ENCODE measurements at places on chromosomes 7 and 10.

GRCh38 chr7:46282155-46282554 is 361.1 kb upstream of the IGFBP3 start:
- DNase-seq, result no peak

DNA sequence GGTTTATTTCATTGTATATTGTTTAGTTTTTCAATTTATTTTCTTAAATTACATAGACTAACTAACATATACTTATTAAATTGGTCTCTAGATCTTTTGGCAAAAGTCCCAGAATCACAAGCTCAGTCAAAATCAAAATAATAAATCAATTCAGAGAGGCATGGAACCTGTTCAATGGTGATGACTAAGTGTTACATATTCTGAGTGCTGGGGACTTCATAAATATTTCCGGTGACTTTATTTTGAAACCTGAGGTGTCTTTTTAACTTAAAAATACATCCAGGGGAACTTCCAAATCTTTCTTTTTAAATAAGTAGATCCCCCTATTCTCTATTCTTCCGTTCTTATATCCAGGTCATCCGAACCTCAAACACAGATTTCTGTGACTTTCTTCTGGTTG is 89.6 kb upstream of the ZNF804B start:
- no peak for DNase-seq

DNA sequence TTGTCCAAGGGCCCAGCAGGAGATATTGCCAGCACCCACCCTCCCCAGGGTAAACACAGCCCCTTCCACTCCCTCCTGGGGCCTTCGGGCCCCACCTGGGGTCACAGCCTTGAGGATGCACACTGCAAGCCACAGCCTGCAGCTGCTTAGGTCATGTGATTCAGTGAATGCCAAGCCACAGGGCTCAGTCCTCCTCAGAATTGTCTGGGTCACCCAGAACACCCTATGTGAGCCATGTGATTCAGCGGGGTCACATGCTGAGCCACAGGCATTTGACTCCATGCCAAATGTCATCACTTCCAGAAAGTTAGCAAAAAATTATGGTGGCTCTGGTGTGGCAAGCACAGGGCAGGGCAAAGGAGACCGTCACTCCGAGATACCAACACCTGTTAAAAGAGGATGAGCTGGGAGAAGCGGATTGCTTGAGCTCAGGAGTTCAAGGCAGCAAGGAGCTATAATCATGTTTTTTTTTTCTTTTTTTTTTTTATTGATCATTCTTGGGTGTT is 17.2 kb upstream of the PSAP start:
- DNase-seq, result peak; percentile 97

DNA sequence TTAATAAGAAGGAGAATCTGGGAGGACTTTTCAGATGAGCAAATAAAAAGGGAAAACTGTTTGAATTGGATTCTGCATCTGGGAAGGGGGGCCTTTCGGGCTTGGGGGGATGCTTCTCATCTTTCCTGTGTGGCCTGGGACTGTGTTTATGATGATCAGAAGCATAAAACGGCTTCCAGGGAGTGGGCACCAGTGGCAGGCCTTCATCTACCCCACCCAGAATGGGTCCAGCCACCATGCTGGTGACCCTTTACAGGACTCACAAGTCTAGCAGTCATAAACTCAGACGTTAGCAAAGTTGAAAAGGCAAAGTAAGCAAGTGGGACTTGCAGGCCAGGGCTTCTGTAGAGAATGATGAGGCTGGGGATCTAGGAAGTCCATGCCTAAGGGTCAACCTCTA is 198.3 kb upstream of the ZMIZ1 start:
- DNase-seq, result no peak

DNA sequence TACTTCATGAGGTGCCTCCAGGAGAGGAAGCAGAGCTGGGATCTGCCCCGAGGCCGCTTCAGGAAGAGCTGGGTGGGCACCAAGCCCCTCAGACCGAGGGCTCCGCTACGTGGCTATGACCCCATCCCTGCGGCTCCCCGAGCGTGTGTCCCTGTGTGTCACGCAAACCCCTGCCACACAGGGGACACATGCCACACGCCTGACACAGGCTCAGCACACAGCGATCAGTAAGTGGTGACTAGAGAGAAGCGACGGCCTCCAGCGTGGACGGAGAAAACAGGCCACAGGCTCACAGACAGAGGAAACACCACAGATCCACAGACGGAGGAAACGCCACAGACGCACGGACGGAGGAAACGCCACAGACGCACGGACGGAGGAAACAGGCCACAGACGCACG is 18.5 kb downstream of the DIP2C start:
- no peak for DNase-seq

DNA sequence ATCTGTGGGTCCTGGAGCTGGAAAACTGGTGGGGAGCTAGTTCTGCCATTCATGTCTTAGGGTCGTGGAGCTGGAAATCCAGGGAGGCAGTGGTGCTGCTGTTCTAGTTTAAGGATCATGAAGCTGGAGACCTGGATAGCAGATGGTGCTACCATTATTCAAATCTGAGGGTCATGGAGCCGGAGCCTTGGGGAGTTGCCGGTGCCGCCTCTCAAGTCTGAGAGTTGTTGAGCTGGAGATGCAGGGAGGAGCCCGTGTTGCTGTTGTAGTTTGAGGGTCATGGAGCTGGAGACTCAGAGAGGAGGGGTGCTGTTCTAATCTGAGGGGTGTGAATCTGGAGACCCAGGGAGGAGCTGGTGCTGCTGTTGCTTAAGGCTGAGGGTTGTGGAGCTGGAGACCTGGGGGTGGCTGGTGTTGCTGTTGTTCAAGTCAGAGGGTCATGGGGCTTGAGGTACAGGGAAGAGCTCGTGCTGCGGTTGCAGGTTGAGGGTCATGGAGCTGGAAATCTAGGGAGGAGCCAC is 86.0 kb upstream of the ZNF479 start:
- no peak for DNase-seq

DNA sequence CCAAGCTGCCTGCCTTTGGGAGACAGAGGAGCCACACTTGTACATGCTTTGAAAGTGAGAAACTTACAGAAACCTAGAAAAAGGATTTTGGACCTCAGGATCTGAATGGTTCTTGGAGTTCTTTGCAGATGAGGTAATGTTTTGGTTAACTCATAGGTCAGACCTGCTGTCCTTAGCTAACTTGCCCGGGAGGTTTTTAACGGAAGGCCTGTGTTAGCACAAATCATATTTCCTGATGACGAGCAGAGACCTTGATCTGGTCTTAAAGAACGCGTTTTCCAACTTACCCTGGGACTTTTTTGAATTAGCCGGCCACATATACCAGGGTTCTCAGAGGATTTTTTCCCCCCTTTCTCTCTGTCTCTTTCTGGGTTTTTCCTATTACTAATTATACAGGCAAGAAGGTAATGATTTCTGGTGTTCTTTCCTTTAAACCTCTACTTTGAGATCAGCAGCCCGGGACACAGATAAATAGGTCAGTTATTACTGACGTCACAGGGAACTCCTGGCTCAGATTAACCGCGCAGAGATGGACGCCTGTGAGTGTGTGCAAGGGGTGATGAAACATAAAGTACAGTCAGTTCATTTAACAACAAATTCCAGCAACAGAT is 101.7 kb upstream of the KLF6 start:
- DNase-seq, result no peak

DNA sequence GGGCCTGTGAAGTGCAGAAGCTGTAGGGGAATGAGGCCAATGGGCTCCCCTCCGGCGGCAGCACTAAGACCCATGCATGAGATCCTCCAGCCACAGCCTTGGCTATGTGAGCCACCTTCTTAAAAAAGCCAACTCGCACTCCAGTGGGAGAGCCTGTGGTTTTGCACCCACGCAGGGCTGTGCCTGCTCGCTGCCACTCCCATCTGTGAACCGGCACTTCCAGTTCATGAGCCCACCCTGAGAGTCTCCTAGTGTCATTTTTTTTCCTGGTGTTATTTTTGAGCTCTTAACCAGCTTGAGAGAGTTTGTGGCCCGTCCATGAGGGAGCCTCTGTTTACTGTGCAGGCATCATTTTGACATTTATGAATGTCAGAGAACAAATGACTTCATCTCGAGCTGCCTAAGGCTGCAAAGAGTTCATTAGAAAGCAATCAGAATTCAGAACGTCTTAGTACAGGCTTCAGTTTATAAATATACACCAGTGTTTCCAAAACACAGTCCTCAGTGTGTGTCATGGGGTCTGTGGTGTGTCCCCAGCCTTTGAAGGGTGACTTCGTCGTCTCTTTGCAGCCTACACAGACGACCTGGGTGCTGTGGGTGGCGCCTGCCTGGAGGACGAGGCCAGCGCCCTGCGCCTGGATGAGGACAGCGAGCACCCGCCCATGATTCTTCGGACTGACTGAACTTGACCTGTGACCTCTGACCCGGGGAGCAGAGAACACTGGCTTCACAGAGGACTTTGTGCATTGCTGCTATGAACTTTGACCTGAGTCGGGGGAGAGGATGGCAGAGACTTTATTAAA is 40.4 kb downstream of the WIPI2 start:
- DNase-seq, result no peak

Measured in CD14-positive monocyte (primary cell).